ENCODE measurements at places on chromosomes 4 and X.

- no peak for DNase-seq
Observed at GRCh38 chr4:66766557-66766956, 778.7 kb downstream of the CENPC start.

DNA sequence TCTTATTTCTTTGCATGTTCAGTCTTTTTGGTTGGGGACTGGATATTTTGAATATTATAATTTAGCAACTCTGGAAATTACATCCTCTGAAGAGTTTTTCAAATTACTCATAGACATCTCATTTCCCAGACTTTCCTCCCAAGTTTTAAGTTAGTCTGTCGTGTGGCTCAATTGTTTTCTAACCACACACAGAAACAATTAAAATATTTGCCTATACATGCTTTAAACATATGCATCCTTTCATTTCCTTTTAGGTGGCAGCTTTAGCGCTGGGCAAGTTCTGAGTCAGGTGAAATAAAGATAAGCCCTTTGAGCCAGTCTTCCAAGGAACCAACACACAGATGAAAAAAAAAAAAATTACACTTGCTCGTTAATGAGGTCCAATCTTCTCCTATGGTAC, 307.0 kb upstream of the SPOCK3 start:
- DNase-seq: no peak

DNA sequence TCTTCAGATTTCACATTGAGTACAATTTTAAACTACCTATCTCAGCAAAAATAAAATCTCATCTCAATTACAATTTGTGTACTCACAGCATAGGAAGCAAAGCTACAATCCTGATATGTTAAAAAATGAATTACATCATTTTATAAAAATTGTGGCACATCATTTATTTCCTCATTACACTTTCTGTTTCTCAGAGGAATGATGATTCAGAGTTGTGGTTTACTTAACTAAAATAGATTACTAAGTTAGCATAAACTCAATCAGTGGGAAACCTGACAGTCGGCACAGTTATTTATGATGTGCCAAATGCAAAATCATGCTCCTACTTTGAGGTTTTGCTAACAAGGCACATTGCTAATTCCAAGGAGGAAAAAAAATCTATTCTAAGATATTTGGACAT, 325.0 kb downstream of the FBXO8 start:
- no peak for DNase-seq

DNA sequence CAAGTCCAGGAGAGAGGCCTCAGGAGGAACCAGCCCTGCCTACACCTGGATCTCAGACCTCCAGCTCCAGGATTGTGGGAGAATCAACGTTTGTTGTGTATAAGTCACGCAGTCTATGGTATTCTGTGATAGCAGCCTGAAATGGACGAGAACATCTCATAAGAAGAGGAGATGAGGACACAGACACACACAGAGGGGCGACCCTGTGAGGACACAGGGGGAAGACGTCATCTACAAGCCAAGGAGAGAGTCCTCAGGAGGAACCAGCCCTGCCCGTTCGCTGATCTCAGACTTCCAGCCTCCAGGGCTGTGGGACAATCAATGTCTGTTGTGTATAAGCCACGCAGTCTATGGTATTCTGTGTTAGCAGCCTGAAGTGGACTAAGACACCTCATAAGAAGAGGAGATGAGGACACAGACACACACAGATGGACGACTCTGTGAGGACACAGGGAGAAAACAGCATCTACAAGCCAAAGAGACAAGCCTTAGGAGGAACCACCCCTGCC, 20.3 kb downstream of the P2RY8 start:
- no peak for DNase-seq

GRCh38 chr4:85228264-85228663, 246.7 kb upstream of the ARHGAP24 start:
- no peak for DNase-seq

GRCh38 chrX:116379854-116380253, 56.6 kb upstream of the SLC6A14 start:
- no peak for DNase-seq

DNA sequence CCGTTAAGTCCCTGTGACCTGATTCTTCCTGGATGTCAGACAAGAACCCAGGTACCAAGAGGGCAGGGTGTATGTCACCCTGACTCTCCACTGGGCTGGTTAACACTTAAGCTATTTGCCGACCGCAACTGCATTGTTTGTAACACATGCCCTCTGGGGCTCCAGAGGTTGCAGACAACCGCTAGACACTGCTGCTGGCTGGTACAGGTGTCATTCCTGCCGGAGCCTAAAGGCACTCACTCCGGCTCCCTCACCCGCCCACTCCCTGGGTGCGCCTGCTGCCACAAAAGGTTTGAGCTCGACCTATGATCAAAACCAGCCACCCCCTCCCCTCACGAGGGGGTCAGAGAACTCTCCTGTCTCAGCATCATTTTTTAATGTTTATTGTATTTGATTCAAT, 208.2 kb downstream of the FAT4 start:
- DNase-seq: no peak

DNA sequence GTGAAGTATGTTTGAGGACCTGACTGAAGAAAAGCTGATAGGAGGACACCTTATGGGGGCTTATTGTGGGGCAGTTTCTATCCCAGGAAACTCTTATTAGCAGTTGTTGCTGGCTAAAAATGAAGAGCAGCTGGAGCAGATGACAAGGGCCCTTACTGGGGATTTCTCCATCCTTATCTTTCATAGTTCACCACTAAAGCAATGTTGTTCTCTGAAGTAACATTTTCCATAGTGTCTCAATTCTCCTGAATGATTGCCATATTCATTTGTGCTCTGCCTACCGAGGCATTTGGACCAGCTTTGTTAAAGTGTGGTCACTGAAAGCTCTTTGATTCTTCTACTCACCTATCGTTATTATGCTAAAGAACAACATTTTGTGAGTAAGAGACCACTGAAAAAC, 7.7 kb downstream of the ENOX2 start:
- no peak for DNase-seq

DNA sequence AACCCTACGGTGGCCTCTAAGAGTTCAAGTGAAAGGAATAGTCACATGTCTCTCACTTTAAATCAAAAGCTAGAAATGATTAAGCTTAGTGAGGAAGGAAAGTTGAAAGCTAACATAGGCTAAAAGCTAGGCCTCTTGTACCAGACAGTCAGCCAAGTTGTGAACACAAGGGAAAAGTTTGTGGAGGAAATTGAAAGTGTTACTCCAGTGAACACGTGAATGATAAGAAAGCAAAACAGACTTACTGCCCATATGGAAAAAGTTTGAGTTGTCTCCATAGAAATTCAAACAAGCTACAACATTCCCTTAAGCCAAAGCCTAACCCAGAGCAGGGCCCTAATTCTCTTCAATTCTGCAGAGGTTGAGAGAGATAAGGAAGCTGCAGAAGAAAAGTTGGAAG, 51.5 kb upstream of the RAB9B start:
- DNase-seq: no peak

DNA sequence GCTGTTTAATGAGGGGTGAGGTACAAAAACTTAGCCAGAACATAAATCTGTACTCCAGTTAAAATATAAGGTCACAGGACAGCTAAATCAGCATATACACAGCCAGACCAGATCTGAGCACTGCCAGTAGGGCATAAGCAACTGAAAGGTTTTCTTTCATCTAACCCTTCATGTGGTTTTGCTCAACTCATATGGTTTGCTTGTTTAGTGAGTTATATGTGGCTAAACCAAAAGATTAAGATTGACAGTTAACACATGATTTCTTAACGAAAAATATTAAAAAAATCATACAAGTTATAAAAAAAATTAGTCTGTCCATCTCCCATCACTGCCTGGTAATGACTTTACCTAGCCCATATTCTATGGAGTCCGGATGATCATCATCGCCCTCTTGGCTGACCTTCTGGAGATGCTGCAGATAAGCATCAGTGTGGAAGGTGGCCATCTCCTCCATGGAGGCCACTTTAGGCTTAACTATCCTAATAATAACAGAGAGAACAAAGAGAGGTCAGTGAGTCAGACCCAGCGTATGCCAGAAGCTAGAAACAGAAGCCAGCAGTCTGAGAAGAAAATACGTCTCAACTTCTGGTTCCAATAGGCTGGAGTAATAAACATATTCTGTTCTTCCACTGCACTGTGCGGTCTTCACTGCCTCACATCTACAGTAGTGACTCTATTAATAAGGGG, 4.1 kb downstream of the HDAC8 start:
- DNase-seq: no peak

GRCh38 chr4:55435141-55435841, 39.5 kb downstream of the TMEM165 start:
- peak; percentile 28 for DNase-seq

- no peak for DNase-seq
Observed at GRCh38 chr4:59979061-59979460, 1221.1 kb upstream of the ADGRL3 start.

GRCh38 chrX:43813898-43814297, 68.4 kb downstream of the MAOB start:
- DNase-seq: peak; percentile 9

GRCh38 chr4:168138143-168138542, 45.8 kb downstream of the ANXA10 start:
- no peak for DNase-seq

DNA sequence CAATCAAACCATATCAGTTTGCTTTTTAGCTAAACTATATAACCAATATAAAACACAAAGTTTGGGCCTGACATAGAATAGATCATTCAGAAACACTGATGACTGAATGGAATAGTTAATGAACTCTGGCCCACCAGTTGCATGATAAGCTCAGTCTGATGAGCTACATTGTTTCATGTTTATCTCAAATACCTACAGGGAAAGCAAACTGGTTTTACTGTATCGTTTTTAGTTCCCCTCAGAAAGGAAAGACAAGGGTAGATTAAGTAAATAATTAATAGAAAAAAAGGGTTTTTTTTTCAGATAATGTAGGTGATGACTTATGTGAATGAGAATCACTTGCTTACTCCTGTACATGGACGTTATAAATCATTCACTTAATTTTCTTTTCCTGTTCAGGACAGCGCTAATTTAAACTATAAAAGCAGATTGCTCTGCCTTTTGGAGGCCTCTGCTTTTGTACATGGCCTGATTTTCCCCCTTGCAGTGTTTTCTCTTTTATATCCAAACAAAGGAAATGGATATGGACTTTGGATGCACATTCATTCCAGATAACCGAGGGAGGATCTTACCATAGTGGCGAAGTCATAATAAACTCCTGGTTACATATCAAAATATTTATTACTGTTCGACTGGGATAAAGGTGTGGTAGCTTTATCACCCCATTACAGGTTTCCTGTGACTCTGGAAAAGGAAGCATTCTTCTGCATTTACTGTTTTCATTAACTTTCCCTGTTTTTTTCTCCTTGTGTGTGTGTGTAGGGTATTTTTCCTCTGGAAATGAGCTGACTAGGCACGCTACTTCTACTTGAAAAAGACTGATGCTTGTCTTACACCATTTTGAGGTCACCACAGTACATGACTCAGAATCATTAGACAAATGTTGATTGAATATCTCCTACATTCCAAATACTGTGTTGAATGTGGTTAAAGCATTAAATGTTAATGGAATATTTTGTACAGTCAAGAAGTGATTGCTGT, 373.1 kb upstream of the HS3ST1 start:
- no peak for DNase-seq

GRCh38 chr4:98203332-98204235, 57.6 kb upstream of the RAP1GDS1 start:
- DNase-seq: no peak

DNA sequence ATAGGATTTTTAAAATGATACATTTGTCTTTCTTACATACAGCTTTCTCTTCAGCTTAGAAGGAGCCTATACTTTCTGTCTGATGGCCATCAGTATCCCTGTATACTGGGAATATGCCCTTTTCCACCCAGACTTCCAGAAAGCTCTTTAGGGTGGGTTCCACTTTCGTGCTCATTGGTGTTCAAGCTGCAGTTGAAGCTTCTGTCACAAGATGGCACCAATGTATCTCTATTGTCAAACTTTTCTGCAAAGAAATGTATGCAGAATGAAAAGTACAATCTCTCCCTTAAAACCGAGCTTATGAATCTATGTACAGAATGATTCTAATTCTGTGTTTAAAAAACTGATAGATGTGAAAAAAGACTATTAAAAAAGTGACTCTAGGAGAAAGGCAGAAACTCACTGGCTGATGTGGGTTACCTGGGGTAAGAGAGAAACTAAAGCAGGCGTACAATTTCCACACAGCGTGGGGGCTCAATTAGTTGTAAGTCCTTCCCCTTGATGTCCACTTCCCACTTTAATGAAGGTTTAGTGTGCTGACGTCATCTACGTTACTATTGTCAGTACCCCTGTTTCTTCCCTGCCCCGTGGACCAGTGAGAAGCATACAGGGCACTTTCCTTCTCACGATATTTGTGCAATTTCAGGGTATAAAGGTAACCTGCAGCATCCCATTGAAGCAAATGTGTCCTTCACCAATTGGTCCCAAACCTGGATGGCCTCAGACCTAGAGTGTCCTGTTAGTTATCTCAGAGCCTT, 57.3 kb upstream of the TCEAL2 start:
- peak; percentile 14 for DNase-seq

DNA sequence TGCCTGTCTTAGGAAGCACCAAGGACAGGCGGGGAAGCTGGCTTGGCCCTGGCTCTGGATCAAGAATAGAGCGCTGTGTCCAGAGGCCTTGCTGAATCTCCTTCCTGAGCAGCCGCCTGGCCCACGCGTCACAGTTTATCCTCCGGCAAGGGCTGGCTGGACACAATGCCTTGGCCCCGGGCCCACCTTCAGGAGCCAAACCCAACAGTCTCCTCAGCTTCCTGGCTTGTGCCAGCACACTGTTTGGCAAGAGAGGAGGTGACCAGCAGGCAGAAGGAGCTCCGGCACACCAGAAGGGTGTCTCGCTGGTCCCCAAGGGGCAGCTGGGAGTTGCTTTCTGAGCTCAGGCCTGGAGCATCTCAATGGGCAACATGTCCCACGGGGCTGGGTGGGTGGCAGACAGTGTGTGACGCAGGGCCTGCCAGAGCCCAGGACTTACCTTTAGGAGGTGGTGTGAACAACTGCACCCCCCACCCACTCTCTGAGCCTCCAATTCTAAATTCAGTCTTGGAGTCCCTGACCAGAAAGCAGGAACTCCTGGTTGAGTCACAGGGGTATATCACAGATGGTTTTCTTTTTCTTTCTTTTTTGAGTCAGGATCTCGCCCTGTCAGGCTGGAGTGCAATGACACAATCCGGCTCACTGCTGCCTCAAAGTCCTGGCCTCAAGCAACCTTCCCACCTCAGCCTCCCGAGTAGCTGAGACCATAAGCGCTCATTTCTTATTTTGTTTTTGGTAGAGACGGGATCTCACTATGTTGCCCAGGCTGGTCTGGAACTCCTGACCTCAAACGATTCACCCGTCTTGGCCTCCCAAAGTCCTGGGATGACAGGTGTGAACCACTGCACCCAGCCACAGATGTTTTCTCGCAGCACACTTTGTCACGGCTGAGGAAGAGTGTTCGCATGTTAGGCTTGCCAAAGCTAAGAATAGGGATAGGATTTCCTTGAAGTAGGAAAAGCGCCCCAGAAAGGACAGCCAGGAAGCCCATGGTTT, 361.2 kb downstream of the BCOR start:
- peak; percentile 5 for DNase-seq
